ENCODE measurements at places on chromosomes 3 and 15. TPM values are rescaled to one million over a fixed set of nuclear protein-coding genes. Genes with fewer than 3 reads are reported as not detected.

GRCh38 chr15:61318802-61319525 is 89.9 kb upstream of the RORA start:
- H3K27ac ChIP-seq = no peak overlapping the region
- no peaks in the 10 kb centered on the region for H3K36me3 ChIP-seq
- no peak for DNase-seq
- H3K4me3 ChIP-seq = no peak overlapping the region
- no peaks in the 10 kb centered on the region for H3K27me3 ChIP-seq
- H3K4me1 ChIP-seq = no peaks in the 10 kb centered on the region

The FEZF2 gene
- total RNA-seq = not detected

- no peak overlapping the region for H3K27ac ChIP-seq
- no peak for DNase-seq
- H3K27me3 ChIP-seq = no peaks in the 10 kb centered on the region
- no peaks in the 10 kb centered on the region for H3K36me3 ChIP-seq
- H3K4me3 ChIP-seq = no peak overlapping the region
Measured at GRCh38 chr3:139835830-139836683, 98.9 kb upstream of the CLSTN2 start.

- DNase-seq = no peak
- H3K27me3 ChIP-seq = no peaks in the 10 kb centered on the region
- H3K27ac ChIP-seq = no peak overlapping the region
- no peaks in the 10 kb centered on the region for H3K36me3 ChIP-seq
- H3K4me1 ChIP-seq = peaks cover 2% of the 10 kb centered on the region
Measured at GRCh38 chr3:126077754-126078153, 6.2 kb downstream of the SLC41A3 start.

DNA sequence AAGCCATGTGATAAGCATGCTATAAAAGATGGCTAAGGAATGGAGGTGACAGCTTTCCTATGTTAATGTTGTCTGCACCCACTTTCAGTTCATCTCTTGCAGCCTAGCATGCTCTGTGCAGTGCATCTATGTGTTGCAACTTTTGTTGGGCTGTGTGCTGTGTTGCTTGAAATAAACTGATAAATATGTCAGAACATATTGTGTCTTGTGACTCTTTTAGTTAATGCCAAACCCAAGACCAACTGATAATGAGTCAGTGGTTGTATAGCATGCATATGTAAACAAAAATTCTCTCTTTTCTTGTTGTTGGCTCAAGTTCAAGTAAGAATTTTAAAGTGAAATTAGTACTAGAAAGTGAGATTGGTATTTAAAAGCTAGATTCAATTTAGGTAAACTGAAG is 37.0 kb upstream of the SCN10A start:
- no peak overlapping the region for H3K27ac ChIP-seq
- no peak for DNase-seq
- H3K4me3 ChIP-seq = no peak overlapping the region
